ENCODE measurements at places on chromosomes 2 and 18.

DNA sequence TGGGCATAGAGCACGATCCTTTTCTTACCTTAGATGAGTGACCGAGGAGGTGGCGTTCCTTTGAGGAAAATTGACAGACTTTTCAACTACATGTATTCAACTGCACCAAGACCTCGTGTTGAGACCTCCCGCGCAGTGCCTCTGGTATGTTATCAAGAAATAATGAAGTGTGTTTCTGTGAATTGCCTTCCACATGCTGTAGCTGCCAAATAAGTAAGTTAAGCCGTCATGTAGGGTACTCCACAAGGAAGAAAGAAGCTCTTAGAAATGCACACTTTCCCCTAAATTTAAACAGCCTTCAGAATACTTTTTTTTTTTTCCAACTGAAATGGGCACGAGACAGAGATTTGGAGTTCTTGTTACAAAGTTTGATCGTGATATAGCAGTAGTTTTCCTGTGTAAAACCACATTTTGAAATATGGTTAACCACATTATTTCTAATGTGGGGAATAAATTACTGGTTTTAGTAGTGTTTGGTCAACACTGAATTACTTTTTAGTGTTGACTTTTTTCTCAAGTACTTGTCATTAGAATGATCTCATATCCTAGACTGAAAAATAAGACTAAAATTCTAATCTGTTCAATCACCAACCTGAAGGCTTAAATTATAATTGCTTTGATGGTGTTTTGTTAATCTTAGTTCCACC lies 30.5 kb downstream of the PDK1 start:
- no peak for DNase-seq

DNA sequence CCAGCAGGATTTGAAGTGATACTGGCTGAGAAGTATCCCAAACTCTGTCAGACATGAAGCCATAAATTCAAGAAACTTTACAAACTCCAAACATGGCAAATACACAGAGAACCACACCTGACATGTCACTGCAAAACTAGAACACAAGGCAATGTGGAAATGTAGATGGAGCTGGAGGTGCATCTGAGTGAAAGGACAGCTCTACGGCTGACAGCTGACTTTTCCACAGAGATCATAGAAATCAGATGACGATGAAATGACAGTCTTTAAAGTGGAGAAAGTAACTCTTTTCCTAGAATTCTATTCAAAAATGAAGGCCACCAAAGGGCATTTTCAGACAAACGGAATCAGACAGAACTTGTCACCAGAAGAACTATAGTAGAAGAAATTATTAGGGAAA lies 97.5 kb downstream of the LDLRAD4 start:
- no peak for DNase-seq

DNA sequence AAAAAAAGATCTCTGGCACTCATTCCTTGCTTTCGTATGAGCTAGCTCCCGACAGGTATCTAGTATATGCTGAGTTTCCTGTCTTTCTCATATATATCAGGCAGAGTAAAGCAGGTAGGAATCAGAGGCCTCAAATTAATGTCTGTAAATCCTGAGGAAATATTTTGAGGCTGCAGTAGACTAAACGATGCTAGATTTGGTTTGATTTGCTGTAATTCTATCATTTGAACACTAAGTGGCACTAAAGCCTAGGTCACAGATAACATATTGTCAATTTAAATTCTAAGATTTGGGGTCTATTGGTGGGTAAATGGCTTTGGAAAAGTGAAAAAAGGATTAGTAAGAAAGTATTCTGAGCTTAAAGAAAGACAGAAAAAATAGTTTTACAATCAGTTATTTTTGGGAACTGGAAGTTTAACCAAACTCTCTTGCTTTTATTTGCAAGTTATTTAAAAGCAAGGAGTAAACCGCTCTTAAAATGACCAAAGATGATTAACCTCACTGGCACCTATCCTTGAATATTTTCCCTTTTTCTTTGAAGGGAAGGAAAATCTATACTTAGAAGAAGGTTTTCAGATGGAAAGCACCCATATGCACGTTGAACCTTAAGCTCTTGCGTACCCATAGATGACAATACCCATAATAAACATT lies 37.6 kb upstream of the SLC4A10 start:
- no peak for DNase-seq

- no peak for DNase-seq
These were observed 147.8 kb upstream of the MAP3K20 start for GRCh38 chr2:172927641-172928357.

GRCh38 chr18:686339-687111 lies 25.9 kb downstream of the ENOSF1 start:
- DNase-seq, result no peak
